Fibroblast of skin of abdomen (primary cell): ENCODE measurements at places on chromosomes 3 and 15.
A peak's percentile ranks its signal among the peaks of the same experiment; 100 is the strongest.

DNA sequence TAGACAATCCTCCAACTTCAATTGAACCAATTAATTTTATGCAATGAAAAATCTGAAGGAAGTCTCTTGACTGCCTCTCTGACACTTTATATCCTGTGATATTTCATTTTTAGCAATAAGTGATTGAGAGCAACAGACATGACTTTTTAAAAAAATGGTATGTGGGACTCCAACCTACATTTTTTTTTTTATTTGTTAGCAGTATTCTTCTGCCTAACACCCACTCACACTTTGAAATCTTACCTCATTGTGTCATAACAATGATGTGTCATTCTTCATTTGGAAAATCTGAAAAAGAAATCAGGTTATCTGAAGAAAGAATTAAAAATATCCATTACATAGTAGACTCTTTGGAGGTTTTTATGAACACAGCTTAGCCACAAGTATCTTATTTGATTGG lies 541.3 kb upstream of the KCNMB2 start:
- DNase-seq = no peak

- no peak for DNase-seq
These were observed 6.0 kb downstream of the CIB2 start for GRCh38 chr15:78125267-78125666.

DNA sequence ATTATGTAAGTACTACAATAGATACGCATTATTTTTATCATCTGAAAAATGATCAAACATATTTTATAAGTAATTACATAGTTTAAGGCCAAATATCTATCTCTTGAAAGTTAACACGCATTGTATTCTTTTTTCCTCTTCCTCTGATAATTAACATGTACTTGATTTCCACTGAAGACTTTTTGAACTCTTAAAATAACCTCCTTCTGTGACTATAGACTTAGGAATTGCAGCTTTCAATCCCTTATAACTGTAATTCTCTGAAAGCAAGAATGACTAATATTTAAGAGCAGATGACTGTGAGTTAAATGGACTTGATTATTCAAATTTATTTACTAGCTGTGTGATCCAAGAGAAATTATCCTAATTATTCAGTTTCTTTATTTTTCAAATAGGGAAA lies 730.6 kb upstream of the NECTIN3 start:
- peak; percentile 54 for DNase-seq

- DNase-seq = peak; percentile 61
These were observed 511.9 kb downstream of the ZIC1 start for GRCh38 chr3:147921051-147921450.

DNA sequence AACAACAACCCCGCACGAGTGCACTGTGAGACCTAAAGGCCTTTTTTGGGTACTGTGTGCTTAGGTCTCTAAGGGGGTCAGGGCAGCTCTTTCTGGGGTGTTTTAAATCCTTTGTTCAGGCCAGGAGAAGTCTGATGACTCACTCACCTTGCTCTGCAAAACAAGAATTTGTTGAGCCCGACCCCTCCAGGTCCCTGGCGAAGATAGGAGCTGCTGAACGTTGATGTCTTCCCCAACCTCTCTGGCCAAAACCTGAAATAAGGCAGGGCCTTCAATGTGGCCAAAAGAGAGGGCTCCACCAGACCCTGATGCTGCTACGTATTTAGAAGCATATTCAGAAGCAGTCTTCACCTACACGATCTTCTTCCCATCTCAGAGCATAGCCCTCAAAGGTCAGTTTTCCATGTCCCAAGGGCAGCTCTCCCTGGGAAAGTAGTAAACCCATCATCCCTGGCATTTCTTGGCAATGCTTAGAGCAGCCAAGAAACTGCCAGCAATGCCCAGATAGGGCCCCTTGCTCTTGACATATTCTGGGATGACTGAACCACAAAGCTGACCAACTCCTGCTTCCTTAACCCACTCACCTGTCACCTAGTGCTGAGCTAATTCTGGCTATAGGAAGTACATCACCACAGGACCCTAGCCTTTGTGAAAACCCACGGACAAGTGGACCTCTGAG lies 27.1 kb downstream of the CCDC13 start:
- DNase-seq = no peak

GRCh38 chr3:34862456-34862855 lies 776.9 kb upstream of the ARPP21 start:
- DNase-seq = no peak

- DNase-seq = no peak
These were observed 12.4 kb downstream of the ACAA1 start for GRCh38 chr3:38124324-38125122.

- DNase-seq = peak; percentile 3
These were observed 293.6 kb upstream of the MDFIC2 start for GRCh38 chr3:70606018-70606417.

DNA sequence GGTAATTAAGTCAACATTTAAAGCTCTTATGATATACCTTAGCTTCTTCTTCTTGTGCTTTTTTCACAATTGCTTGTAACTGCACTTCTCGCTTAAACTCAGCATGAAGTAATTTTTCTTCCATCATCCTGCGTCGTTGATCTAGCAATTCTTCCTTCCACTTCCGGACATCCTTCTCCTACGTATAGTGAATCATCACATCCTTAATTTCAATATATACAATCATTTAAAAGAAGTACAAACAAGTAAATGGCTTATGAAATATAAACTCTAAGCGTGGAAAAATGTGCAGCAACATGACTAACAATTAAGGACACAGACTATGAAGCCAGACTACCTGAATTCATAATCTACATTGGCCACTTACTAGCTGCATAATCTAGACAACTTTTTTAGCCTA lies 151.4 kb downstream of the SCAPER start:
- no peak for DNase-seq

DNA sequence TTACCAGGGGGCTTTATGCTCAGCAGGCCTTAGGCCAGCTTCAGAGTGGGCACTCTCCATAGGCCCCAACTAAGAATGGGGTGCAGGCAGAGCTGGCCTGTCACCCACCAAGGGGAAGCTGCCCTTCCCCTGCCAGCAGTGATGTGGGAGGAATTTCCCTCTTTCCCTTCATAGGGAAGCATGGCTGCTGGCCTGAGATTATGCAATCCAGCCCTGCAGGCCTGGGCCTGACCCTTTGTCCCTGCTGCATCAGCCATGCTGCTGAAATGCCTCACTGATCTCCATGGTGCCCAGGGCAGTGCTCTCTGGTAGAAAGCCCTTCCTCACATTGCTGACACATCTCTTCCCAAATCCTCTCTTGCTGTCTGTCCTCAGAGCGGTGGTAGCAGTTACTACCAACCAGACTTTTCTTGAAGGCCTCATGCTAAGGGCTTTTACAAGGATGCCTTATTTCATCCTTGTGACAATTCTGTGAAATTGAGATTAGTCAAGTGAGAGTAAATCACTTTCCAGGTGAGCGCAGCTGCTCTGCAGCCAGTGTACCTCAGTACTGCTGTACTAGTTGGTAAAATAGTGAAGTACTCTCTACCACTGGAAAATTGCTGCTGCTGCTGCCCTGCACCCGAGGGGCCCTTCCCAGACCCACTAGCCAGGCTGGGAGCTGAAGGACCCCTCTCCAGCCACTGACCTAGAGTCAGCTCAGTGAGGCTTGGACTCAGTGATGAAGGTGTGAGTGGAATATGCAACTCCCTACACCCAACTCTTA lies 33.8 kb downstream of the MRAS start:
- DNase-seq = peak; percentile 8

DNA sequence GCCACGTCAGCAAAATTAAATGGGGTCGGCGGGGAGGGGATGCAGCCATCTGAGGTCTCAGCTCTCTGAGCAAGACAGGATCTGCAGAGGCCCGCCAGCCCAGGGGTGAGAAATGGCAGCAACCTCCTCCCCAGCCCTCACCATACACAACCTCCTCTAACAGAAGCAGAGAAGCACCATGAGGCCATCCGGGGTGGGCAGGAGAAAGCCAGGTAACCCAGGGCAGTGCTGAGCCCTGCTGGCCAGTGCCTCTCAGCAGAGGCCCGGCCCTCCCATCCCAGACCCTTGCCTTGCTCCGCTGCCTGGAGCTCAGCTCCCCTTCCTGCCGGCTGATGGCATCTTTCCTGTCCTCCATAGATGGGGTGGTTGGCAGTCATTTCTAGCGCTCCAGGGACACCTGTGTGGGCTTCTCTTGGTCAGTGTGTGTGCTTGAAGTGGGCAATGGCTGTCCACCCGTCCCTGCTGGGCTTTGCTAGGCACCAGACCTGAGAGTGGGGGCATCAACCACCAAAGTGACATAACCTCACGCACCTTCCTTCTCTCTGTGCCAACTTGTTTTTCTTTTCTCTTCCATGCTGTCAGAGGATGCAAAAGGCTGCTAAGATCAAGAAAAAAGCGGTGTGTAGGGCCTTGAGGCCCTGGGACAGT lies 175.8 kb downstream of the NSMCE3 start:
- DNase-seq = no peak

DNA sequence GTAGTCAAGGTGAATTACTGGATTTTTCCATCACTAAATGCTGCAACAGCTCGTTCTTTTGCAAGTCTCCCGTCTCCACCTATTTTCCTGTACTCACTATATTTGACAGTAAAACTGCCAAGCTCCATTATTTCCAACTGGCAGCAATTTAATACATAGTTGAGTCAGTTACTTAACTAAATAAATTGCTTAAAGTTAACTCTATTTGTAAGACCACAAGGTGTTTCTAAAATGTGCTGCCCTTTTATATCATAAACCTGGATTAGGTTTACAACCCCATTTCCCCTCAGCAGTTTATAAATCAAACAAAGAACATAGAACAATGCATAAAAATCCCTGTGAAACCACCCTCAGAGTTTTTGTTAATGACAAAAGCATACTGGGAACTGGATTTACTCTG lies 211.4 kb upstream of the DPH6 start:
- peak; percentile 12 for DNase-seq

DNA sequence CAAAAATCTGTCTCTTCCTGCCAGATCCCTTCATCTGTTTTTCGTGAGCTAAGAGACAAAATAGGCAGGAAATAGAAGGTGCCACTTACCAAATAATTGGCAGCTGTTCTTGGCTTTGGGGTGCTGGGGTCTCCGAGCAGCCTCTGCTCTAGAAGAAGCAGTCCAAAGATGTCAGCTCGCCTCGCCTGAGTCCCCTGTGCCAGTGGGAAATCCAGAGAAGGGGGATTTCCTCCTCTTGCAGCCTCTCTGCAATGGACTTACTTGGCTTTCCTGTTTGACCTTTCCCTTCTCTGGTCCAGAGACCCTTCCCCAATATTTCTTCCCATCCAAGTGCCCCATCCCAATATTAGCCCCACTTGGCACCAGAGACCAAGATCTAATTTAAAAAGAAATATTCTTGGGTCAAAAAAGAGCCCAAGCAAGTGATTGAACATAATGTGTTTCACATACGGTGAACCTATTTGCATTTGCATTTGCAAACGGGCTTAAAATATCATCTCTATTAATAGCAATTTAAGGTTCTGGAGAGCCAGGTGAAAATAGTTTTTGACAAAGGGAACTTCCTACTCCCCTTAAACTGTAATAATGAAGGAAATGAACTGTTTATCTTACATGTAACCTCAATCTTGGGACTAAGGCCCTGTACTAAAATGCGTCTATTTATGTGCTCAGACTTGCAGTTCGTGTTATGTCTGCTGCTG lies 23.2 kb downstream of the CD86 start:
- DNase-seq = no peak
